ENCODE measurements at places on chromosomes 1 and 21.
A peak's percentile ranks its signal among the peaks of the same experiment; 100 is the strongest.

GRCh38 chr1:13808729-13809131 lies 108.7 kb downstream of the PRDM2 start:
- no peak for DNase-seq

- DNase-seq = no peak
Measured at GRCh38 chr1:244011271-244011670, 39.8 kb upstream of the ZBTB18 start.

DNA sequence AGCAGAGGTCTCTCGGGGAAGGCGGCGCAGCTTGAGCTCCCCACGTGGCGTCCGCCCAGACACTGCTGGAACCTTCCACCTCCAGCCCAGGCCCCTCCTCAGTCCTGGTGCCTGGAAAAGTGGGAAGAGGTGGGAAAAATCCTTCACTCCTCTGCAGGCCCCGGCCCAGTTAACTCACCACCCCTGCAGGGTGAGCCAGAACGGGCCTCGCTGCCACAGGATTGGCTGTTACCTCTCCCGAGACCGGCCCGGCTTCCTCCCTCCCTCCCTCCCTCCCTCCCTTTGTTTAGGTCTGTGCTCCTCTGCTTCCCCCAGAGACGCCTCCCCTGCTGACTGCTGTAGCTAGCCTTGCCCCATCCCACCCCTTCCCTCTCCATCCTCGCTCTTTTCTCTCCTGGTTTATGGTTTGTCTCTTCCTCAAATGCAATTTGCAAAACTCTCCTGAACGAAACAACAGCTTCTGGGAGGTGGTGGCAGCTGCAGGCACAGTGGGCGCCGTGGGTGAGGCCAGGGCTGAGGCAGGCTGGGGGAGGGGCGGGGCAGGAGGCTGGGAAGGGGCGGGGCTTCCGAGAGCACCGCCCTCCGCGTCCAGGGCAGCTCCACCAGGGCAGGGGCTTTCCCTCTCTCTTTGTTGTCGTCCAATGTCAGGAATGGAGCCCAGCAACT lies 6.5 kb downstream of the CAPN9 start:
- DNase-seq = peak; percentile 38

DNA sequence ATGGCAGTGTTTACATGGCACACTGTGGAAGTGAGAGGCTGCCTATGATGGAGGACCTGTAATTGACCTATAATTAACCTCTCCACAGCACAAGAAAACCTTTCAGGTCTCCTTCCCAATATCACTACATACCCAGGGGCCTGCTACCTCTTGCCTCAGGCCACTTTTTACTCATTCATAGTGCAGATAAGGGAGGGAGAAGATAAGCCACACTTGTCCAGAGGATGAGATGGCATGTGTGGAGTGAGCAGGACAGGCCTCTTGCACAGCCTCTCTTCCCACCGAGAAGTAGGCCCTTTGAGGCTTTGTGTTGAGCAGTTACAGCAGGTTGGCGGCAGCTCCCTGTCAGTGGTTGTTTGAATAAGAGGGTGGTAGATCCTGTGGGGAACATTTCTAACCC lies 31.1 kb upstream of the IKBKE start:
- no peak for DNase-seq

GRCh38 chr1:160877221-160877620 lies 7.8 kb downstream of the ITLN1 start:
- DNase-seq = no peak

DNA sequence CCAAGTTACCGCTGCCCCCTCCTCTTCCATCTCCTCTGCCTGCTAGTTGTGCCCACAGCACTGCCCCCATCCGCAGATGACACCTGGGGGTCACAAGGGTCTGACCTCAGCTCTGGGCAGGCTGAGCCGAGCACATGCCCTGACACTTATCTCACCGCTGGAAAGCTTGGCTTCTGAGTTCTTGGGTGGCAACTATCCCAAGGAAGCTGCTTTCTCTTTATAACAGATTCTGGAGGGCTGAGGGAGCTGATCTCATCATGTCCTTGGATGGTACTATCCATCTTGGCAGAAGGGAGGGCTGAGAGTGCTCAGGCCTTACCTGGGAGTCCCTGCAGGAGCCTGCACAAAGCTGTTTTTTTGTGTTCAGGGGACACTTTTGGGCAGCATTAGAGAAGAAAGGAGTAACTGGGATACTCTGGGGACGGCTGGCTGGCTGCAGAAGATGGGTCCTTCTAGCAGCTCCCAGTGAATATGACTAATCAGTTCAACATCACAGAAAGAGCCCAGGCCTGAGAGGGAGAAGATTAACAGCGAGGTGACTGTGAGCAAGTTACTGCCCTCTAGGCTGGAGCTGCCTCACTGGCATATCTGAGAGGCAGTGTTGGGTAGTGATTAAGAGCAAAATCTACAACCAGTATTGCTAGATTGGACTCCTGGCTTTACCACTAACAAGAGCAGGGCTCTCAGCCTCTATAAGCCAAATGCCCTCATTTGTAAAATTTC lies 71.6 kb downstream of the PLXNA2 start:
- DNase-seq = no peak

- DNase-seq = no peak
Measured at GRCh38 chr1:6424000-6424565, 493 bp upstream of the ESPN start.

- no peak for DNase-seq
Measured at GRCh38 chr1:34266127-34266951, 89.6 kb downstream of the C1orf94 start.

DNA sequence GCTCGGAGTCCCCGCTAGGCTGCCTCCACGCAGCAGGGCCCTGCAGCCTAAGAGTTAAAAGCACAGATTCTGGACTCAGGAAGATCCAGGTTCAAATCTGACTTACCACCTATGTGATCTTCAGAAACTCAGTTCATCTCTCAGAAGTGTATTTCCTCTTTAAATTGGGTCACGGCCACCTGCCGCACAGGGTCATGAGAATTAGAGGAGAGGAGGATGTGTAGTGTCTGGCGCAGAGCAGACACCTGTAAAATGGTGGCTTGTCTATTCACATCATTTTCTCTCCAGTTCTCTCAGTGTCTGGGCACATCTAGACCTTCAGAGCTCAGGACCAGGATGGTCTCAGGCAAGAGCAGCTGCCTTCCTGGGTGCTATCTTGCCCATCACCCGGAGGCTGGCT lies 45.8 kb downstream of the PTPRF start:
- no peak for DNase-seq

DNA sequence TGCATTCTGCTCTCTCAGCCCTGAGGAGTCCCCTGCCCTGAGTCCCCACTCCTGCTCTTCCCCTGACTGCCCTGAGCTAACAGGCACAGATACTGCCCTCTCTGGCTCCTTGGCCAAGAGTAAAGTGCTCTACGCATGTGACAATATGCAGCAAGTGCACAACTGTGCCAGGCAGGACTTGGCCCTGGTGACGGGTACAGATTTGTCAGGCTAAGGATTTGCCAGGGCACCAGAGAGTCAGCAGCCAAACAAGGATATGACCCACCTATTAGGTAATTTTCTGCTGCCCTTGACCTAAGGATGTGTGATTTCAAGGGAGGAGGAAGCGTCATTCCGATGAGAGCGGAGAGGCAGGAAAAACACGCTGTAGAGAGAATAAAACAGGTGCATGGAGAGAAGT lies 339.0 kb downstream of the PTPRU start:
- DNase-seq = no peak

GRCh38 chr1:88462488-88463261 lies 221.4 kb upstream of the PKN2 start:
- DNase-seq = no peak

- DNase-seq = no peak
Measured at GRCh38 chr1:39928809-39929587, 25.9 kb upstream of the MFSD2A start.

Data from natural killer cell (primary cell).